ENCODE measurements at places on chromosomes 13 and 19.

GRCh38 chr13:66634384-66634783 lies 595.8 kb downstream of the PCDH9 start:
- peak; percentile 39 for DNase-seq

DNA sequence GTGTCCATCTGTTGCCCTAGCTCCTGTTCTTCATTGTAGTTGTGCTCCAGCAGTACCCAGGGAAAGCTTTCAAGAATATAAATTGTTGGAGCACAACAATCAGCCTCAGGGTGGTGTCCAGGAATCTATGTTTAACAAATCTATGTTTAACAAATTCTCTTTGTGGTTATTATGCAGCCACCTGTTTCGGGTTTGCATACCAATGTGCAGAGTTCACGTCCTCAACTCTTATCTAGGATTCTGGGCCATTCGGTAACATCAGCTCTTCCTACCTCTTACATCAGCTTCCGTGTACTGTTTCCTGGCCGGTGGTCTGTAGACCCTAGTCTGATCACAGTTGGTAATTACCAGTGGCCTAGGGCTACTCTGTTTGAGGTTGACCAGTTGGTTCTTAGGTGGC lies 17.0 kb downstream of the MTUS2 start:
- DNase-seq: no peak

GRCh38 chr13:98216135-98216565 lies 39.1 kb upstream of the RNF113B start:
- peak; percentile 46 for DNase-seq

DNA sequence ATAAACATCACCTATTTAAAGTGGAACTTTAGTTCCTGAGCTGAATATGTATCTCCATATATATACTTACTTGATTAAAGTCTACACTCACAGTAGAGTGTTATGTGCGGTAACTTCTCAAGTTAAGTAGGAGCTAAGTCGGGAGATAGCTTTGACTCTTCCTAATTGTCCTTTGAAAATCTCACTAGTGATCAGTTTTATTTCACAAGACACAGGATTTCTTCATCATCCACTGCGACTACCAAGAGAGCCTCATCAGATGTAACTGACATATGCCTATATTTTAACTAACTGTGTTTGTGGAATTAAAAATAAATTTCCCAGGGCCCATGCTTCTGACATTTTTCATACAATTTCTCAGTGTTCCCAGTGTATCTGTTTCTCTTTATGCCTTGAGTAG lies 1664.0 kb downstream of the EFNB2 start:
- no peak for DNase-seq

GRCh38 chr13:97011446-97012131 lies 17.3 kb upstream of the OXGR1 start:
- DNase-seq: no peak

DNA sequence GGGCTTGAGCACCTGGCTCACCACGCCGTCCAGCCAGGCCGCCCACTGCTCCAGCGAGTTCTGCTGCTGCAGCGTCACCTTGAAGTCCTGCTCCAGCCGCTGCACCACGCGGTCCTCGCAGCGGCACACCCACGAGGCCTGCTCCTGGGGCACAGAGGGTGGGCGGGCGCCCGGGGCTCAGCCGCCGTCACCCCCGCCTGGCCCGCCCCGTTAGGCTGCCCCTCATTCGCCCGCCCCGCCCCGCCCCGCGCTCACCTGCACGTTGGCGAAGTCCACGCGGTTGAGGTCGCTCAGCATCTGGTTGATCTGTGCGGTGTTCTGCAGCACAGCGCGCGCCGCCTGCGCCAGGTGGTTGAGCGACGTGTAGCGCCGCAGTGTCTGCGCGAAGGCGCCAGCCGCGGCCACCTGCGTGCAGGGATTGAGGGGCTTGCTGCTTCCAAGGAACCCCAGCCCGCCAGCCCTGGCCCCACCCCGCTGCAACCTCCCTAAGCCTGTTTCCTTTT lies 11.3 kb downstream of the DCAF15 start:
- DNase-seq: no peak

DNA sequence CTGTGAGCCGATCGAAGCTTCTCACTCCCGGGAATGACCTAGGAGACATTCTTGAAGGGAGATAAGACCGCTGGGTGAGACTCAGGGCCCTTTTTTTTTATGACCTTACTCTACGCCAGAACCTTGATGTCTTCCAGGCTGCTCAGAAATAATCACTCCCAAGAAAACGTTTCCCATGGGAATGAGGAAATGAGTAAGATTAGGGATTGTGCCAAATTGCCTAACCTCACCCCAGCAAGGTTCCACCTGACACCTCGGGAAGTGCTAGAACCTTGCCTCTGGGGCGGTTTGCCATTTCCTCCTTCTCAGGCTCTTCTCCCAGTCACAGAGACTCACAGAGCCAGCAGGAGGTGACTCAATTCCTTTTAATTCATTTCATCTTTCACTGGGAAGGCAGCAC lies 2.3 kb downstream of the SLC46A3 start:
- peak; percentile 97 for DNase-seq

GRCh38 chr13:36965767-36966166 lies 33.4 kb downstream of the ALG5 start:
- peak; percentile 86 for DNase-seq

DNA sequence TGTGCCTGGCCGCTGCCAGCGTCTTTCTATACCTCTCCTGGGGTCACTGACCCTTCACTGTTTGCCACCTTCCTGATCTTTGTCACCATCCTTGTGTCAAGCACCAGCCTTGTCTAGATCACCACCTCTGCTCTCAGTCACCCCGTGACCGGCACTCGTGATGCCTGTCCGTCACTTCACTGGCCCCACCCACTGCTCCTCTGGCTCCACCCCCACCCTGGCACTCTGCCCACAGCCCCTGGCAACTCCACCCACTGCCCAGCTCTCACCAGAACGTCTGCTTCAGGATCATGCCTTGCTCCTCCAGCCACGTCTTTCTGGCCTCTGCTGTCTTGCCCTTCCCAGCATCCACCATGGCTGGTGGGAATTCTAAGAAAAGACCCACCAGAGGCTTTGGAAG lies 24.8 kb upstream of the PLA2G4C start:
- DNase-seq: no peak

- no peak for DNase-seq
Observed at GRCh38 chr19:13152356-13152973, 2.3 kb downstream of the IER2 start.

DNA sequence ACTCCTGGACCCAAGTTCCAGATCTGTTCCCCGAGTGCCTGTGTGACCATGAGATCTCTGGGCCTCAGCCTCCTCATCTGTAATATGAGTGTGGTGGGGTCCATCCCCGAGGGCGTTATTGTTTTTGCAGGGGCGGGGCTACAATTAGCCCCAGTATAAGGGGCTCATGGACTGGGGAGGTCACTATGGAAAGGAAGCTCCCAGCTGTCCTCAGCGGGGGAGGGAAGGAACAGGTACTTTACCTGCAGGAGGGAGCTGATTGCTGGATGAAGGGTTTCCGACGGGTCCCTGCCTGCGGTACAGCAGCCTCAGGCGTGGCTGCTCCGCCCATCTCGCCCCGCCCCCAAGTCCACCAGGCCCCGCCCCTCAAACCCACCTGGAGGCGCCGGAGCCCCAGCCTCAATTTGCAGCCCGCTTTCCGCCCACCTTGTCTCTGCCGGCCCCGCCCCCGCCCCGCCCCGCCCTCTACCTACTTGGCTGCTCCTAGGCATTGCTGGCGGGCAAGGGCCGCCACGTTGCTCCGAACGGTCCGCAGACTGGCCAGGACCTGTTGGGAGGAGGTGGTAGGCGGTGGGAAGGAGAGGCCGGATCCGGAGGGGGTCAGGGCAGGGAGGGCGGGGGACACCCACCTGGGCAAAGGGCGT lies 5.5 kb downstream of the PDE4C start:
- no peak for DNase-seq

DNA sequence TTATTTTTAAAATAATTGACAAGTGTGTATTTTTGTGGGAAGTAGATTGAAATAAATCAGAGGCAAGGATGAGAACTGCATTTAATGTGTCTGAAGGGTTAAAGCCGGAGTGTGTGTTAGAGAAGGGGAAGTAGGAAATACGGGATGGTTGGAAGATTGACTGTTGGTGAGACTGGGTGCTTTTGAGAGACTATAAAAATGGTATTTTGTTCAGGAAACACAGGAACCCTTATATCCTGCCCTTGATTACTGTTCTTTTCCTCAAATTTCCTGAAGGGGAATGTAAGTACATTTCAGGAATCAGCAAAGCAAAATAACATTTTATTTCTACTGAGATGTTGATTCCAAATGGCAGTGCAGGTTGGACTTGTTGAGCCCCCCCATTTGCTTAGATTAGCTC lies 15.1 kb downstream of the IFT88 start:
- DNase-seq: no peak
